ENCODE measurements at places on chromosomes 3 and 15.

DNA sequence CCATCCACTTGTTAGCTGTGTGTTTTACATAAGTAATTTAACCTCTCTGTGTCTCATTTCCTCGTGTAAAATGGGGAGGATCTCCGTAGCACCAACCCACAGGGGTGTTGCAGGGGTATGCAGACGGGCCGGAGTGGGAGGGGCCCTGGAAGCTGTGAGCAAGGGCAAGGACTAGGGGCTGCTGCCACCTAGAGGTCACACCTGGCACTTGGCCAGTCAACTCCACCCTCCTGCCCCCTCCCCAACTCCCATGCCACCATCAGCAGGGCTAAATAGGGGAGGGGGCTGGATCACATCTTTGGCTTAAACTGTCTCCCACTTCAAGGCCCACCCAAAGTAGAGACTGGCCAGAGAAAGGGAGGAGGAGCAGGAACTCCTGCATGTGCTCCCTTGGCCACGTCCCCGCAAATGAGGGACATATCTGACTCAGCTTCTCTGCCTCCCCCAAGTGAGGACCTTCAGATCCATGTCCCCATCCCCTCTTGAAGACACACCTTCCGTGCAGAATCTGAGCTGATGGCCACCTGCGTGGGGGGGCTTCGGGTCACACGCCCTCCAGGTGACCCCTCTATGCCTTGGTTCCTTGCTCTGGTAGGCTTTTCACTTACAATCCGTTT lies 2.6 kb downstream of the CCDC9B start:
- DNase-seq, result peak; percentile 73

DNA sequence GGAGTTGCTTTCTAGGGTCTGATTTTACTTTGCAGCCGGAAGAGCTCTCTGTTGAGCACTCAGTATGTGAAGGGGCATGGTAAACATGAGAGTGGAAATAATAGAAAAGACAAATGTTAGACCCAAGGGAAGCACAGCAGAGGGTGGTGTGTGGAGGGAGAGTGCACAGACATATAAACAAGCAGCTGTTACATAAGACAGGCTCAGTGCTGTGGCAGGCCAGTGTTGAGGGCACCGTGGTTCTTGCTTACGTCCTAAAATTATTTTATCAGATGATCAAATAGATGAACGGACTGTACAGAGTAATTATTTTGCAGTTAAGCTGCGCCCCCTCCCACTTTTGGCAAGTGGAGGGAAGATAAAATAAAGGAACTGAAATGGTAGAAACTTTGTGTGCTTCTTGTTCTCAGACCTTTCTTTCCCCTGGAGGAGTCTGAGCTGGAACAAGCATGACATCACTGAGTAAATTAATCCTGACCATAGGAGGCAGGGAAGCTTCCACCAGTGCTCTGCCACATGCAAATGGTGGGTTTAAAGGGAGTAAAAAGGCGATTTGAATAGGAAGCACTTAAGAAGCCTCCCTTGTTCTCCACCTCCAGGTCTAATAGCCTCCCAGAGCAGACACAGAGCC lies 205.6 kb downstream of the IL20RB start:
- no peak for DNase-seq

DNA sequence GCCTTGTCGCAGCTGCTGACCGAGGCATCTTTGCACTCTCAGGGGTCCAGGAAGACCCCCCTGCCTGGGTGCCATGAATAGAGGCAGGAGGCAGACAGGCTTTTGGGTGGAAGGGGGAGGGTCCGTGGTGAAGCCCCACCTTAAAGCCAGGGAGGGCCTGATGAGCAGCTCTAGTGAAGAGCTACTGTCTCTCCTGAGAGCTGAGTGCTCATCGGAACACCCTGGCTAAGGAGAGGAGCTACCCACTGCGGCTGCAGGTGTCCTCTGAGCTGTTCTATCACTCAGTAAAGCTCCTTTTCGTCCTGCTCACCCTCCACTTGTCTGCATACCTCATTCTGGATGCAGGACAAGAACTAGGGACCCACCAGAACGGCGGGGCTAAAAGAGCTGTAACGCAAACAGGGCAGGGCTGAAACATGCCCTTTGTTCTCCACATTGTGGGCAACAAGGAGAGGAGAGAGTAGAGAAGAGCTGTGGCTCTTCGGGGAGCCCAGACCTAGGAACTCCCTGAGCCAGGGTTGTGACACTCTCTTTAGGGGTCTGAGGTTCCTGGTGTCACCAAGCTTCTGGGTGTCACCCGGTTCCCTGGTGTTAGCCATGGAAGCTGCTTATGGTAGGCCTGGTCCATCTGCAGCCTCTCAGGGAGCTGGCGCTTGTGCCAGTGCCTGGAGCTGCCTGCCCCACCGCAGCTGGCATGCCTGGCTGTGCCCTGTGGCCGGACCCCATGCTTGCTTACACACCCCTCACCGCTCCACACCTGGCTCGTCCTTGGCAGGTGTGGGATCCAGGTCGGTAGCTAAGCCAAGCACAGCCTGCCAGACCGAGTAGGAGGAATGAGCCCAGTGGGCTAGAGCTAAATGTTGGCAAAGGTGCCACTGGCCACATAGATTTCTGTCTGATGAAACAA lies 26.2 kb upstream of the TFG start:
- DNase-seq, result no peak

DNA sequence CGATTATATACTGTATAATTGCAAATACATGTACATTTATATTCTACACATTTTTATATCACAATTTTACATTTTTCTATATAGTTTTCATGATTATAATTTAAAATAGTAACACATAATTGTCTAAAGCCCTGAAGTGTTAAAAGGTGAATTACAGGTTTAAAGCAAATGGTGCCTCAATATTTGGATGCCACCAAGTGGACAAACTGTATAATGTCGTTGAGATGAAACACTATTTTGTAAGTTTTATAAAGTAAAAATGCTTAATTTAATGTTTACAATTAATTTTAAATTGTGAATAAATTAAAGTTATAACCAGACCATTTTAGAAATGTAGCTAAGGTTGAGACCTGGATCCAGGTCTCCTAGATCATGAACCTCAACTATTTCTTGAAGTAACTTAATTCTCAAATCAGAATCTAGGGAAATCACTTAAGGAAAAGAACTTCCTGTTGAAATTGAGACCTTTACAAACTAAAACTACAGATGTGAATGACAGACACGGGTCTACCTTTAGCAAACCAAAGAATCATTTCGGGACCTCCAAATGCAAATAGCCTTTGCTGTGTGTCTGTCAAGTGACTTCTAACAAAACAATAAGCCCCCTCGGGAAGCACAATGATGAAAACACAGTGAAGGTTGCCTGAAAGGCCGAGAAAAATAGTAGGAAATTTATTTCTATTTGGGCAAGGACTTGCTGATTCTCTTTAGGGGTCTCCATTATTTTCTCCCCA lies 37.8 kb downstream of the EHHADH start:
- peak; percentile 53 for DNase-seq

- no peak for DNase-seq
Measured at GRCh38 chr15:56098195-56098863, 104.9 kb upstream of the NEDD4 start.

GRCh38 chr3:140470962-140471361 lies 206.9 kb upstream of the TRIM42 start:
- DNase-seq, result peak; percentile 43

GRCh38 chr3:196179380-196180308 lies 31.6 kb downstream of the ZDHHC19 start:
- peak; percentile 84 for DNase-seq

DNA sequence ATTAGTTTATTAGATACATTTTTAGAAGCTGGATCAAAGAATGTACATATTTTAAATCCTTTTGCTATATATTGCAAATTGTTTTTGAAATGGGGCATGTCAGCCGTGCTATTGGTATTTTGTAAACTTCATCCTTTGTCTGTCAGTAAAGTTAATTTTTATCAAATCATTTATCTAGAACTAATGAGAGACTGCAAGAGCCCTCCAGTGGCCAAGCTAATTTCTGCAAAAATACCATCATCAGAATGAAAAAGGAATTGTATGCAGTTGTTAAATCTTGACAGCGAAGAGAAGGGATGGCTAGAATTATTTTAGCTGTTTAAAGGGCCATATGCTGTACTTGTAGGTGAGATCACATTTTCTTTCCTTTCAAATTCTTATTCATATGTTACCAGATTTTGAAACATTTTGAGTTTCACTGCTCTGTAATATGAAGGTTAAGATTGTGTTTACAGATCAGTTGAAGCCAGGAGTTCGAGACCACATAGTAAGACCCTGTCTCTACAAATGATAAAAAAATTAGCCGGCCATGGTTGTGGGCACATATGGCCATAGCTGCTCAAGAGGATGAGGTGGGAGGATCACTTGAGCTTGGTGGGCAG lies 8.1 kb upstream of the CLDN11 start:
- peak; percentile 45 for DNase-seq

GRCh38 chr15:85681386-85681785 lies 113.3 kb downstream of the KLHL25 start:
- DNase-seq, result no peak

DNA sequence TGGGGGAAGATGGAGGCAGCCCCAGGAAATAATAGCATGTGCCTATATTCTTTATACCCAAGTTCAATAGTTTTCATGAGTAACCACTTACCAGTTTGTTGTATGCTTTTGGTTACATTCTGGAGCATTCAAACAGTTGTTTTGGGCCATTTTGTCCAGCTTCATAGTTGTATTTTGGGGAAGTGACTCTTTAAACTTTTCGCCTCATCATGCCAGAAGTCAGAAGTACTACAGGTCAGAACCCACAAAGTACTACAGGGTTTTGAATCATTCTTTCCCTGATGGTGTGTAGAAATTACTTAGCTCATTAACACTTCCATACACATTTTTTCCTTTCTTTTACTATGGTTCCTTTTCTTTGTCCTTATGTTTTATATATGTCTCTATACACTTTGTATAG lies 210.6 kb downstream of the ARPP21 start:
- DNase-seq, result no peak
